Thyroid gland (tissue), 4 donors: ENCODE measurements at places on chromosomes 13 and 19. TPM values are rescaled to one million over a fixed set of nuclear protein-coding genes. Genes with fewer than 3 reads are reported as not detected.

Gene RFPL4A
- total RNA-seq = not detected

DNA sequence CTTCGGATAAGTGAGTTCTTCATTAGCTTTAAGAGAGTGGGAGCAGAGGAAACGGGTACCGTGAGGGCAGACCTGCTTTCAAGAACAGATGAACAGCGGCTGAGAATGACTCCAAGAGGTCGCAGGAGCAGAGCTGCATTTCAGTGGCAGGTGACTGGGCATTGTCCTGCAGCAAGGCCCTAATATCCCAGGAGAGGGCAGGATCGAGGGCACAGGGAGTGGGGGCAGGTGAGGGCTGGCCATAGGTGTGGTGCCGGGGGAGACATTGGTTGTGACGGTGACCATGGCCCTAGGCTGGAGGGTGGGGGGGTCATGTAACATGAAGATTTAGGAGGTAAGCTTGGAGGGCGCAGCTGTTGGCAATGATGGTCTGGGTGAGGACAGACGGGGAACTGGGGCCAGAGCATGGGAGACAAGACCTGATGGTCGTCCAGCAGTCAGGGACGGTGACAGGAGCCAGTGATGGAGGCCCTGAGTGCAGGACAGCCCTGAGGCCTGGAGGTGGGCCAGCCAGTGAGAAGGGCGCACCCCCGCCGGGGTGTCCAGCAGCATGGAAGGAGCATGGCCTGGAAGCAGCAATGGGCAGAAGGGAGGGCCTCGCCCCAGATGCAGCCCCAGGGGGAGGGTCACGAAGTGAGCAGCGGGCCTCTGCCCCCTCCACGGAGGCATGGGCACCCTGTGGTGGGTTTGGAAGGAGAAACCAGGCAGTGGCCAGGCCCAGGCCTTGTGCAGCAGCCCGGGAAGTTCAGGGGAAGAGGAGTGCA, 29.2 kb upstream of the LAMP1 start:
- no peak for DNase-seq

Gene SYT3
- total RNA-seq = 1.4 TPM

Gene CGB1
- not detected for total RNA-seq

Gene STX10
- 91.9 TPM for total RNA-seq

Gene ARL11
- total RNA-seq = 0.33 TPM
